Stimulated activated CD8-positive, alpha-beta memory T cell treated with anti-CD3 and anti-CD28 coated beads, Interleukin-4, amount 100 ng/mL, for 4 hours (primary cell): ENCODE measurements at places on chromosomes 5 and 9.

DNA sequence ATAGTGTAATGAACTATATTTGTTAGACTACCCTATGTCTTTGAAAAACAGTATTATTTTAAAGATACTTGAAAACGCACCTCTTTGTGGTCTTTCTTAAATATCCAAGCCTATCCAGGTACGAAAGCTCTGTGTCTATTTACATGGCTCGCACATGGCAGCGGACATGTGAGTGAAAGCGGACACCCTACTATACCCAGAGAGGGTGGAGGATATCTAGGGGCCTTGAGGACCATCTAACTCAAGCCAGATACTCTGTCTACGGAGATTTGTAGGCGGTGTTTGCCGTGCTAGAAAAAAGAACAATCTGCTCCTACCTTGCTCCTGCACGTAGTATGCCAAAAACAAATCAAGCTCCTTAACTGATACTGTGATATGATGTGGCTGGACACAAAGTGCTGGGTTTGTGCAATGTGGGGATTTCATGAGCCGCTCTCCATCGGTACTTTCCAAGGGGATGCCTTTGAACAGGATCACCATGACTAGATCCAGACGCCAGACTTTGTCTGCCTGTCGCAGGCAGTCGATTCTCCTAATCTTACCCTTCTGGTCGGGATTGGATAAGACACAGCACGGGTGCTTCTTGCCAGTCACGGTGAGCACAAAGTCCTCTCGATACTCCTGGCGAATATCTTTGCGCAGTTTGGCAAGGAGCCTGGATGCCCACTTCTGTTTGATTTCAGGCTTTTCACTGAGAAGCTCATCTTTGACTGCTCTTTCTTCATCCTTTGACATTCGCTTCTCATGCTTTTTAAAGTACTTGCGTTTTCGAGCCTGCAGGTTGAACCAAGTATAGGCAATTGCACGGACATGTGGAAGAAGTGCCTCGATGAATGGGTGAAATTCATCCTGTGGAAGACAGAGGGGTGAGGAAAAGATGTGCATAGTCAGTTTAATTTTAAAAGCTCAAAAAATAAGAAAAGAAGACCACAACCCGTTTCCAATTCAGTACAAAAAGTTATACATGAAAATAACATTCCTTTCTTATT, 7.0 kb downstream of the NFIB start:
- DNase-seq, result no peak

DNA sequence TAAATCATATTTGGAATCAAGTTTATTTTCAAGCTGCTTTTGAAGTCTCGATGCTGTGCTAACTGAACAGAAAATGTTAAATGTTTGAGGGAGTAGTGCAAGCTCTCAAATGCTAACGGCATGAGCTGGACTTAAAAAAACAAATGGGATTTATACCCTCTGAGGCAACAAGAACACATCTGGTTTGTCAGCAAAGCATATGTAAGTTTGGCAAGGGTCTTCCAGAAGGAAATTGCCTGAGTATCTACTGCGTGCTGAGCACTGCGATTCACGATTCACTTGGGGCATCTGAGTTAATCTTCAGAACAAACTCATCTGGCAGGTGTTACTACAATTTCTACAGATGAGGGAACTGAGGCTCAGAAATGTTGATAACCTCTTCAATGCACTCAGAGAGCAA, 98.4 kb upstream of the C9orf72 start:
- DNase-seq, result no peak

DNA sequence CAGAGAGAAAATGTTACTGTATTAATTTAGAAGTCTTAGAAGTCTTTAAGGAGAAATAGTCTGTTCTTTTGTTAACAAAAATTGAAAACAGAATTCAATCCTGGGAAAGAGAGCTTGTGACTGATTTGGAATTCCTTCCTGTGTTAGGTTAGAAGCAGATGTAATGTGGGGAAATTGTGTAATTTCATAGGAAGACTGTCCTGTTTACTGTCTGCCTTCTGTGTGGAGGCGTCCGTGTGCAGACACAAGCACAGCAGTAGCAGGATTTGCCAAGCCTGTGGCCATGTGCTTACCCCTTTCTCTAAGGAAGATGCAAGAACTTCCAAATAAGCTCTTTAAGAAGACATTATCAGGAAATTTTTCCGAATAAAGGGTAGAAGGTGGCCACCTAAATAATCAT, 36.7 kb upstream of the F2R start:
- DNase-seq, result no peak

DNA sequence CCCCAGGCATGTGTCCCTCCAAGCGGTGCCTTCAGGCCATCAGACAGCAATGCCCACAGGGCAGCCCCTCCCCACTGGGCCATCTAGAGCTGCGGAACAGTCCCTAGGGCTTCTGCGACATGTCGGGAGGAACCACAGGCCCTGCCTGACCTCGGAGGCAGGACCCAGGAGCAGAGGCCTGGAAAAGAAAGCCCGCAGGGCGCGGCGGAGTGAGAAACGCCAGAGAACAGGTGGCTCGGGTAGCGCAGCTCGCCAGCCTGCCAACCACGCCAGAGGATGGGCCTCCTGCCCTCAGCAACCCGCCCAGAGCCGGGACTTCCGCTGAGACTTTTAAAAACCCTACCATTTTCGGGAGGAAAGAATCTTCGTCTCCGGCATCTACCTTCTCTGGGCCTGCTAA, 715 bp downstream of the LCN8 start:
- DNase-seq, result no peak

DNA sequence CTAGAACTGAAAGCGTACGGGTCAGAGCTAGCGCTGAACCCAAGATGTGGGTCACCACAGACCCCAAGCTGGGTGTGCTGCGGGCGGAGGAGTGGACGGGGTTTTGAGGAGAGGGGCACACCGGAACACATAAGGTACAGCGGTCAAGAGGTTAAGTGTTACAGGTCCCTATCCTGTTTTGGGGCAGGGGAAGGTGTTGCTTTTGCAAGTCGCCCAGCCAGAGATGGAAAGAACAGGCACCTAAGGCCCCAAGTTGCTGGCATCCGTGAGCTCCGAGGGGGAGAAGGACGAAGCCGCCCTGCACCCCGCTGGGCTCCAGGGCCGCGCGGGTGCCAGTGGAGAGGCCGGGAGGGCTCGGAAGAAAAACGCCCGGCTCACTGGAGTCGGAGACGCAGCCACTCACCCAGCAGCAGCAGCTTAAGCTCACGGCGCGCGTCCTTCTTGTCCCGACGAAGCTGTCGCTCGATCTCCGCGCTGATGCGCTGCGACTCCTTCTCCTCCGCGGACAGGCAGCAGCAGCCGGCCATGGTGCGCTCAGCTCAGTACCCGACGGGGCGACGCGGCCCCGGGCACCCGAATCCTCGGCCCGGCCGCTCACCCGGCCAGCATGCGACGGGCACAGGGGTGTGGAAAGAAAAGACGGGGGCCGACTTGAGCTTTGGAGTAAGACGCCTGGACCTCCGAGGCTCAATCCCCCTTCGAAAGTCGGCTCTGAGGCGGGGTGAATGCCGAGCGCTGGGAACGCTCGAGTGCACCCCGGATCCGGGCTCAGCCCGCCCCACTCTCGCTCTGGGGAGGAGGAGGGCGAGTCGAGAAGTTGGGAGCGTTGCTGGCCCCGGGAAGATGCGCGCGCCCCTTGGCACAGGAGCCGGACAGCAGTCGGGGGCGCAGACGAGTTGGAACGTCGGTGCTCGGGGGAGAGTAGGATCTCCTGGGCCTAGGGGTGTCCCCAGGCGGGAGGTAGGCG, 572 bp downstream of the GNA14 start:
- no peak for DNase-seq

- no peak for DNase-seq
Observed at GRCh38 chr5:78331523-78332080, 28.8 kb upstream of the SCAMP1 start.

DNA sequence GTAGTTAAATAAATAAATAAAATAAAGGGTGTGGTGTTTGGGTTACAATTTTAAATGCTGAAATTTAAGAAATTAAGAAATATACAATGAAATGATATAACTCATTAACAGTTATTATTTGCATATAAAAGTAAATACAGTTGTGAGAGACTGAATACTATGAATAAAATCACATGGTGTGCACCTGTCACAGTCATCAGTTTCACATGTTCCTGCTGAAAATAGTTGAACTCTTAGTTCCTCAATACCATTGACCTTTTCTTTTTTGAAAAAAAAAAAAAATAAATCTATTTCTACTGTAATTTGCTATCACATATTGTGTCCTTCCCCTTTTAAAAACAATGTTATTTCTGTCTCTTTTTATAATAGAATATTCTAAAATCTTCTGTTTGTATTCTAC, 130.9 kb upstream of the CHD1 start:
- DNase-seq, result no peak

- no peak for DNase-seq
Observed at GRCh38 chr5:65213921-65214525, 267.7 kb downstream of the ADAMTS6 start.

- DNase-seq, result no peak
Observed at GRCh38 chr5:142320851-142321560, 3.8 kb downstream of the SPRY4 start.

GRCh38 chr5:122774519-122774860, 390 bp upstream of the SNX2 start:
- no peak for DNase-seq

GRCh38 chr9:35091536-35091935, 4.9 kb downstream of the PIGO start:
- no peak for DNase-seq

GRCh38 chr5:169701910-169702451, 64.9 kb downstream of the DOCK2 start:
- DNase-seq, result no peak

GRCh38 chr5:60436518-60436917, 263.4 kb downstream of the DEPDC1B start:
- no peak for DNase-seq

- no peak for DNase-seq
Observed at GRCh38 chr5:157593052-157593757, 17.6 kb upstream of the ADAM19 start.

- no peak for DNase-seq
Observed at GRCh38 chr5:139079991-139080610, 118.1 kb downstream of the SIL1 start.

DNA sequence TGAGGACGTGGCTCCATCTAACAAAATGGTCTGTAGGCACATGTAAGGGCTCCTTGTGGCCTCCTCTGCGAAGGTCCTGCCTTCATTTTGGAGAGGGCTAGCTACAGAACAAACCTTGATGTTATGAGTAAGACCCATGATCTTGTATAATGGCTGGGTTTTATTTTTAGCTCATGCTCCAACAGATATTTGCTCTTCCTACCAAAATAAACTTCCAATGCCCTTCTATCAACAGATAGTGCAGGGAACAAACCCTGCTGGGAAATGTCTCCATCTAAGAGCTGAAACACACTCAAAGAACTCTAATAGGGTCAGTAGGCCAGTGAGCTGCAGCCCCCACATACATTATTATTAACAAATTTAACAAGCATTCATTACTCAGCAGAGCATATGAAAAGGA, 189.5 kb downstream of the LURAP1L start:
- DNase-seq, result no peak

GRCh38 chr5:106801554-106801953, 869.2 kb downstream of the EFNA5 start:
- no peak for DNase-seq

GRCh38 chr5:132083071-132083678, 9.6 kb downstream of the CSF2 start:
- DNase-seq, result no peak

DNA sequence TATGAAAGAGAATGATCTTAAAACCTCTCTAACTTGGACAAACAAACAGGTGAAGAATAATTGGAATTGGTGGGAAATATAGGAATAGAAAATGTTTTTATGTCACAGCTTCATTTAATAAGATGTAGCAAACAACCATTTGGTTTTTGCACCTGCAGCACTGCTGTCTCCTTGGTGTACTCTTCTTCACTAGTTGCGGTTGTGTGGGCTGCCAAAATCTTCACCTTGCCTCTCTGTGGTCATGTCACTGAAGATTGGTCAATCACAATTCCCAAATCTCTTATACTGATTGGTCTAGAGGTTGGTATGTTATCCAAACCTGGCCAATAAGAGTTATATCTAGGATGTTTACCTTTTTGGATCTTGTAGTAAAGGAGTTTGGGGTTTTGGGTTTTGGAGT, 88.7 kb downstream of the FGF10 start:
- DNase-seq, result no peak

DNA sequence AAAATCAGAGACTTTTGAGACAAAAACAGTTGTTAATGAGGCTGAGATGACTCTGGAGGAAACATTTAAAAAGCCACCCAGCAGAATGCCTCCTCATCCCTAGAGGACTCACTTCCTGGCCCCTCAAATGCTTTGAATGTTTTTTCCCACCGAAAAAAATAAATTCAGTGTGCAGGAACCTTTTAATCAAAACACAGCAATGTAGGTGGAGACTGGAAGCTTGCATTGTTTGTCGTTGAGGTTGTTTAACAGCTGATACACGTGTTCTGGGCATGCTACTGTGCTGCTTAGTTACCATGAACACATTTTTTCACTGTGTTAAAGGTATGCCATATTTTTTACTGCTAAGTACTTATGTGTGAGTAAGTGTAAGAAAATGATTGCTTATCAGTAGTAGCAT, 65.7 kb upstream of the ADCY2 start:
- no peak for DNase-seq

- no peak for DNase-seq
Observed at GRCh38 chr5:100762108-100762507, 141.0 kb downstream of the ST8SIA4 start.

DNA sequence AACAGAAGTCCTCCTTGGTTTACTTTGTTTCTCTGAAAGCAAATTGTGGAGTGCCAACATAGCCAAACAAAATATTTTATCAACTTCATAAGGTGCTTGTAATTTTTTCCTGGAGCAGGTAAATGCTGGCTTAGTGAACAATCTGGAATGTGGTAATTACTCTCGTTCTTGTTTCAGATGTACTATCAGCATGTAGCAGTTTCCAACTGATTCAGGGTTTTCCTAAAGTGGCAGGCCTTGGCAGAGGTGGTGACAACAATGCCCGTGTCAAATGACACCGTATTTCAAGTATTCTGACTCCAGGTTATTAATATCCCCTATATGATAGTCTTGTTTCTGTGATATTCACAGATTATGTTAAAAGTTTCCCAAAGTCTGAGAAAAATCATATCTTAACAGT, 1.2 kb downstream of the C9orf72 start:
- no peak for DNase-seq

DNA sequence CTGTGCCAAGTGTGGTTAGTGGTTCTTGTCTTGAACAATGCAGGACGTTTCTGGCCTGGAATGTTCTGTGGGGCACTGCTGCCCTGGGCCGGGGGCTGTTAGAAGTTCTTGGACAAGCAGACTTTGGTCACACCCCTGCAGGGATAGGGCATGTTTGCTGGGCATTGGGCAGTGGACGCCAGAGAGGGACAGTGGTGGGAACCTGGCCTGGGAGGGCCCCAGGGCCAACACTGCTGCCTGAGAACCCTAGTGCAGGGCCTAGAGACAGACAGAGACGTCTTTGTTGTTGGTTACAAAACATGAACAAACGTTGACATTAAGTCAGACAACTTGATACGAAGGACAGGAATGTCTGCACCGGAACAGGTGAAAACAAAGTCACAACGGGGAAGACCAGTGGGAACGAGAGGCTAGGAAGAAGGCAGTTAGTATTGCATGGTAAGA, 57.0 kb downstream of the WNK2 start:
- DNase-seq, result no peak

GRCh38 chr9:135332979-135333748, 146.4 kb upstream of the PPP1R26 start:
- no peak for DNase-seq

DNA sequence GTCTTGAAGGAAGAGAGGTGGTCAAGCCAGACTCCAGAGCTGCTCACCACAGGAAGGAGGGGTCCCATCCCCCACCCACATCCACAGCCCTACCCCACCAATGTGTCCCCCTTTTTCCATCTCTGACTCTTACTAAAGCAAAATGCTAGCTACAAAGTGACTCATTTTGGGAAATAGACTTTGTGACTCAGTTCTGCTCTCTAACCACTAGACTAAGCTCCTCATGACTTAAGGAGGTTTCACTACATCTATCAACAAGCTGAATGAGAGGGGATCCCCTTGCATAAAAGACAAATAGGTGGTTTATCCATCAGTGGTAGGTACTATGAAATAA, 35.1 kb upstream of the ADRB2 start:
- DNase-seq, result no peak
